ENCODE measurements at places on chromosomes 6 and 20. TPM values are rescaled to one million over a fixed set of nuclear protein-coding genes. Genes with fewer than 3 reads are reported as not detected.

DNA sequence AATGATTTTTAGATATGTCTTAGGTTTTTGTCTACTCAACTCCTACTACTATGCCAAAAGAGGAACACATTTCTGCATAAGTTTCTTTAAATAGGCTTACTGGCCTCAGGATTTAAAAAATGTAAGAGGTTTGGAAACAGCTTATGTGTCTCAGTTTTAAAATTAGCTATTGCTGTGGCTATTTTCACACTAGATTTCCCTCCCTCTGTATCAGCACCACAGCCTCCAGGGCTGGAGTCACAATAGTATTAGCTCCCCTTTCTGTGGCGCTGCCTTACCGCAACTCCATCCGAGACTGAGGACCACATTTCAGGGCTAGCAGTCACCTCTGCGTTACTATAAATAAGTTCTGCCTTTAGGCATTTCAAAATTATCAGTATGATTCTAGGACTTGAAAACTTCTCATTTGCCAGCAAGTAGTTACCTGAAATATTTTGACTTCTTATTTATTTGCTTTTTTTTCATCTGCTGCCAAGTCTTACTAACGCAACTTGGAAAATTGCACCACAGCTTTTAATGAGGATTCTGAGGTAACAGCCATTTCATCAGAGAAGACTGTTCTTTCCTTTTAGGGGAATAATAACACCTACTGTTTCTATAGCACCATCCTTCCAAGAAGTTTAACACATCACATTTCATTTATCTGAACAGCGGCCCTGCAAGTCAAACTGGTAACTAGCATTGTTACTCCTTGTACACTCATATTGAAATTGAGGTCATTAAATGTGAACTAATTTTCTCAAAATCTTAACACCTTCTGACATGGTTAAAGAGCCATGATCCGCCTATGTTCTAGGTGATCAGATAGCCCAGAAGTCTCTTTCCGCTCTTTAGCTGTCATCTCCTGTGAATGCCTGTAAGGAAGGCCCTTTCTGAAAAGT, 105.9 kb downstream of the GJA10 start:
- no peak for DNase-seq

Gene UST
- 15.2 TPM for total RNA-seq

- no peak for DNase-seq
Measured at GRCh38 chr6:166712286-166713228, 85.5 kb upstream of the RPS6KA2 start.

DNA sequence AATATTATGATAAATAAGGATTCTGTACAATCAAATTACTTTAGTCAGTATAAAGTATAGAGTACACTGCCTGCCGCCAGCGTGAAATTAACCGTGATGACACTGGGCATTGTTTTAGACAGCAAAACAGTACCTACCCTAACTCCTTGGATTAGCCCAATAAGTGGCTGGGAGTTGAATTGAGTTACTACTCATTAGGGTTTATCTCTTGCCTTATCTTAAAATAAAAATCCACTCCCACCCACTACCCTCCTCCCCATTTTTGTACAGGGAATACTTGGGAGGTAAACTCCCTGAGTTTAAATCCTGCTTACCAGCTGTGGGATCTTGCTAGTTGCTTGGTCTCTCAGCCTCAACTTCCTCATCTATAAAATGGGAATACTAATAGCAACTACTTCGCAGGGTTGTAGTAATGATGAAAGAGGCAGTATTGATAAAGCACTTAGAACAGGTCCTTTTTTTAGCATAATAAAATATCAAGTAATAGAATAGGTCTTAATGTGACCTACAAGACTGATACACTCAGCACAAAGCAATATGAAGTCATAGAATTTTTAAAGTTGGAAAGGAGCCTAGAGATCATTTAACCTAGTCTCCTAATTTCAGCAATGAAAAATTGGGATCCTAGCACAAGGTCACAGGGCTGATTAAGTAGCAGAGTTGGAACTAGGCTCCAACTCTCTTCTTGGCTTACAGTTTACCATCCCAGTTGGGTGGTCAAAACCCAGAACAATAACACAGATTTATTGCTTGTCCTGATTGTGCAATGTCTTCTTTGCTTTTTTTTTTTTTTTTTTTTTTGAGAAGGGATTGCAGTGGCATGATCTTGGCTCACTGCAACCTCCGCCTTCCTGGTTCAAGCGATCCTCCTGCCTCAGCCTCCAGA, 23.8 kb downstream of the PHACTR2 start:
- DNase-seq: no peak

GRCh38 chr6:140486450-140487361, 1112.3 kb upstream of the CITED2 start:
- DNase-seq: no peak

GRCh38 chr6:14274546-14275492, 157.2 kb downstream of the CD83 start:
- no peak for DNase-seq

DNA sequence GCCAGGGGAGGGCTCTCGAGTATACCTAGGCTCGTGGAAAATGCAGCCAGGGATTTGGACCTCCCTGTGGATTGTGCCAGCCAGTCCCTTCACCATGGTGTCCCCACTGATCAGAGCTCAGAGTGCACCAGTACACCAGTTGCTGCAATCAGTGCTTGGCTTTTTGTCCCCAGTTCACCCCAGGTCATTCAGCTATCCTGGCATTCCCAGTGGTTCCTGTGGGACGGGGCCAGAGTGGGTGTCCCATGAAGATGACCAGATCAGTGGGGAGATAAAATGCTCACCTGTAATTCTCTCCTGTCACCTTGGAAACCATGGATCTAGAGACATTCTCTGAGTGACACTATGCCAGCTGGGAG, 23.8 kb downstream of the MAS1 start:
- no peak for DNase-seq

Gene CITED2
- 132 TPM for total RNA-seq

DNA sequence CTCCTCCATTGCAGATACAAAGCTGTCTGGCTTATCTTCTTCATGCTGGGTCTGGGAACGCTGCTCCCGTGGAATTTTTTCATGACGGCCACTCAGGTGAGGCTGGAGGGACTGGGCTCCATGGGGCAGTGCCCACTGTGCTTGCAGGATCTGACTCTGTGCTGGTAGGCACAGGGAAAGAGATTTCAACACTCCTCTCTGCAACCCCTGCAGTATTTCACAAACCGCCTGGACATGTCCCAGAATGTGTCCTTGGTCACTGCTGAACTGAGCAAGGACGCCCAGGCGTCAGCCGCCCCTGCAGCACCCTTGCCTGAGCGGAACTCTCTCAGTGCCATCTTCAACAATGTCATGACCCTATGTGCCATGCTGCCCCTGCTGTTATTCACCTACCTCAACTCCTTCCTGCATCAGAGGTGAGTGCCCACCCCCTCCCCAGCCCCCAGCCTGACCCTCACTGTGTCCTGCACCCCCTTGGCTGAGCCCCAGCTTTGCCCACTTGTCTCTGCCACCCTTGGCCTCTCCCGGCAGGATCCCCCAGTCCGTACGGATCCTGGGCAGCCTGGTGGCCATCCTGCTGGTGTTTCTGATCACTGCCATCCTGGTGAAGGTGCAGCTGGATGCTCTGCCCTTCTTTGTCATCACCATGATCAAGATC, 6.1 kb downstream of the SLC29A1 start:
- DNase-seq: peak; percentile 67

Gene UFL1
- total RNA-seq: 28.1 TPM

Gene ENPP1
- total RNA-seq: 13.6 TPM

Gene PSORS1C1
- 2.1 TPM for total RNA-seq

DNA sequence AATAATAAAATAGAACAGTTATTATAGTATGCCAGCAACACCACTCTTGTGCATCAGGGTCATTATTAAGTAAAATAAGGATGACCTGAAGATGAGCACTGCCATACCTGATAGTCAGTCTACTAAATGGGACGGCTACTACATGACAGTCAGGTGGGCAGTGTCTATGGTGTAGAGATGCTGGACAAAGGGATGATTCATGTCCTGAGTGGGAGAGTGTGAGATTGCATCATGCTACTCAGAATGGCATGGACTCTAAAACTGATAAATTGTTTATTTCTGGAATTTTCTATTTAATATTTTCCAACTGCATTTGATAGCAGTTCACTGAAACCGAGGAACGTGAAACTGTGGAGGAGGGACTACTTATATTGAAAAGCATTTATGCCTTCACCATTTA, 38.8 kb downstream of the SNX9 start:
- no peak for DNase-seq

Gene RIN2
- 68.0 TPM for total RNA-seq

GRCh38 chr20:39736434-39737327, 774.5 kb downstream of the DHX35 start:
- no peak for DNase-seq

DNA sequence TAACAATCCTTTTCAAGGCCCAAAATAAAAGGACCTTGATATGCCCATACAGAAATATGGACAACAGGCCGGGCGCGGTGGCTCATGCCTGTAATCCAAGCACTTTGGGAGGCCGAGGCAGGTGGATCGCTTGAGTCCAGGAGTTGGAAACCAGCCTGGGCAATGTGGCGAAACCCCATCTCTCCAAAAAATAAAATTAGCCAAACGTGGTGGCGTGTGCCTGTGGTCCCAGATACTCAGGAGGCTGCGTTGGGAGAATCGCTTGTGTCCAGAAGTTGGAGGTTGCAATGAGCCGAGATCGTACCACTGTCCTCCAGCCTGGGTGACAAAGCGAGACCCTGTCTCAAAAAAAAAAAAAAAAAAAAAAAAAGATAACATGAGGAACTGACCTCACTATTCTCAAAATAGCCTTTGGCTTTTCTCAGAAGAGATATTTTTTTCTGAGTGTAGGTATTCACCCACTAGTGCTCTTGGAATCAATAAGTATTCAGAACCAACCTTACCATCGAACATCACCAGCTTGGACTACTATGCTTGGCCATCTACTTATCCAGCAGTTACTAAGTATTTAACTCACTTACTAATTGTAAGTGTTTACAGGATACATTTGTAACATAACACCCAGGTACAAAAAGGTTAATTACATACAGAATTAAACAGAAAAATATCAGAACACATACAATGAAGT, 99.2 kb downstream of the OR2B2 start:
- DNase-seq: no peak

DNA sequence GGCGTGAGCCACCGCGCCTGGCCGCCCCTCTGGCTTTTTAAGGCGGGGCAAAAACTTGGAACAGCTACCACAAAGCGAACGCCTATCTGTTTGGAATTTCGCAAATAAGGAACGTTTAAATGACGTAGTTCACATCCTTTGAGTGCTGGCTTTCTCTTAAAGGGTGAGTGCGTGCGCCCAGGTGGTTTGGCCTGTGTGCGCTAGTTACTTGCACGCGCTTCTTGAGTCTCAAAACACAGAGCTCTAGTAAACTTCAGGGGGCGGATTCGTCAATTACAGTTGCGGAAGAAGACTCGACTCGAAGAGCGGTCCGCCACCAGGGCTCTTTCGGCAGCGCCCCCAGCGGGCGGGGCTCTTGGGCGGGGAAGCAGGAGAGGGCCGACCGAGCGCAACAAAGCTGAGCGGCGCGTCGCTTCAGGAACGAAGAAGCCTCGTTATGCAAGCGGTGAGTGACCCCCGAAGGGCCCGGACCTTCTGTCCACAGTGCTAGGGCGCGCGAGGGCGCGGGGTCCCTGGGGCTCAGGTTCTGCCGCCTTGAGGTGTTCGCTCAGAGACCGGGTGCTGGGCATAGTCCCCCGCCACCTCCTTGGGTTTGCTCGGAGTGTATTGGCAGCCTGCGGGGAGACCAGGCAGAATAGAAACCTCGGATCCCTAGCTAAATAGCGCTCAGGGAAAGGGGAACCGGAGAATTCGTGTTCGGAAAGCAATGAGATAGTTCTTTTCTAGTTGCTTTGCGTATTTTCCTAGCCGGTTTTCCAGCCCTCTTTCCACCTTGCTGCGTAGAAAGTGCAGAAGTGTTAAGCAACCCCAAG, at the start of gene SYCP2L:
Gene SYCP2L, plus strand, starts transcription at position 362 of the 812 bp plus-strand sequence. Its CDS starts 75 bp downstream, at position 437.
- no peak for DNase-seq

DNA sequence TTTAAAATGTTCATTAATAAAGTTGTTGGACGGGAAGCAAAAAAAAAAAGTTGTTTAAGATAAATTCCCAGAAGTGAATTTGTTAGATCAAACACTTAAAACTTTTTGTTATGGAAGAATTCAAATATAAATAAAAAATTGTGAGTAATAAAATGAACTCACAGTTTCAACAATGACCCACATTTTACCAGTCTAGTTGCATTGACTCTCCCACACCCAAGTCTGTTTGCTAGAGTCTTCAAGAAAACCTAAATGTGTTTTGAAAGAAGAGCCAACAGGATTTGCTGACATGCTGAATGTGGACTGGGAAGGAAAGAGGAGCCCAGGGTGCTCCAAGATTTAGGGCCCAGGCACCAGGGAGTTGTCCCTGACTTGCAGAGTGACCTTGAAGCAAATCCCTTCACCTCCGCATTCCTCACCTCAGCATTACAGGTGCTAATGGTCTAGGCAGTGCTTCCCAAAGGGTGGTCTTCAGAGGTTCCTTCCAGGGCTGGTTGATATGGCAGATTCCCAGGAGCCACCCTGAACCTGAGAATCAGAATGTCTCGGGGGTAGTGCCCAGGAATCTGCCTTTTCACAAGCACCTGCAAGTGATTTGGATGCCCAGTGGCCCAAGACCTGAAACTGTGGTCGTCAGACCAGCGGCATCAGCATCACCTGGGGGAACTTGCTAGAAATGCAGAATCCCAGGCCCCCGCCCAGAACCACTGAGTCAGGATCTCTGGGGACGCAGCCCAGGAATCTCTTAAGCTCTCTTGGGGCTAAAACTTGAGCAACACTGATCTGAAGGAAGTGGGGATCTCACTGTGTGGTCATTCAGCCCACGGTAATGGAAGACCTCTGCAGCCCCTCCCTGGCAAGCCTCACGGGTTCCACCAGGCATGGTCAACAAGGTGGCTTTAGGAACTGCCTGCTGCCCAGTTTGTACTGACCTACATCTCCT, 31.1 kb downstream of the POFUT1 start:
- DNase-seq: no peak

- no peak for DNase-seq
Measured at GRCh38 chr20:1876217-1876921, 18.8 kb upstream of the SIRPA start.

DNA sequence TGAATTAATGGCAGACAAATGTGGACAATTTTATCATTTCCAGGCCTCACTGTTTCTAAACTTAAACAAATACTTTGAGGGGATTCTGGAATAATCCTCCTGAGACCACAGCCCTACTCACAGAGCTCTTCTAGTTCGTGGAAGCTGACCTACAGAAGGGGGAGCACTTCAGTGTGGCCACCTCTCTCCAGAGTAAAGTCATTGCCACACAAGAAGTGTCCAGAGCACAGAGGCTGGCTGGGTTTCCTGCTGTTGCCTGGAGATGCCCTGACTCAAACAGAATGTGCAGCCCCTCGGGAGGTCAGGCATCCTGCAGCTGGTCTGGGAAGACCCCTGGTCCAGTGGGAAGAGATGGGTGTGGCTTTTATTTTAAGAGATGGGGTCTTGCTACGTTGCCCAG, 110.9 kb downstream of the QRSL1 start:
- DNase-seq: no peak
